ENCODE measurements at places on chromosomes 2 and 18. TPM values are rescaled to one million over a fixed set of nuclear protein-coding genes. Genes with fewer than 3 reads are reported as not detected.

DNA sequence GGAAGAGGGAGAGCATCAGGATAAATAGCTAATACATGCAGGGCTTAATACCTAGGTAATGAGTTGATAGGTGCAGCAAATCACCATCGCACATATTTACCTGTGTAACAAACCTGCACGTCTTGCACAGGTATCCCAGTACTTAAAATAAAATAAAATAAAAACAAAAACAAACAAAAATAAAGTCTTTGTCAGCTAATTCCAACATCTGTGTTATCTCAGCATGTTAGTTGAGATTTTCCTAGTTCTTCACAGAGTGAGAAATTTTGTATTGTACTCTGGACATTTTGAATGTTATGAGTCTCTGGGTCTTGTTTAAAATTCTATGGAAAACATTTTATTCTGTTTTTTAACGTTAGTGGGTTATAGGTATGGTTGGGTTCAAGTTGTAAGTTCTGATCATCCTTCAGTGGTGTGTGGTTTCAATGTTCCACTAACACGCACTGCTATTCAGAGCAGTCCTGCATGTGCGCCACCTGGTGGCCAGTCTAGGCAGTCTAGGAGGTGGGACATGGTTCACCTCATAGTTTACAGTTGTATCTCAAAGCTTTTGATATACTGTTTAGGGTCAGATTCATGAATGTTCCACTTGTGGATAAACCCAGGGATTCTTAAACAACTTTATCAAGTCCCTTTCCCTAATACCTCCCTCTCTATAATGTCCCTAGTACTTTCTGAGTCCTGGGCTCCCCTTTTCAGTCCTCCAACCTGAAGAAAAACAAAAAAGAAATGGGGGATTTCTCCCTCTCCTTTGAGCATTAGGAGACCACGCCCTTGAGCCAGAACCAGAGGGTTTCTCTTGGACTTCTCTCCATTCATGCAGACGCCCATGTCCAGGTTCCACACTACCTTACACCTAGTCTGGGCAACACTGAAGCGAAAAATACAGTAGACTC, 213.4 kb upstream of the GATA6 start:
- DNase-seq = peak; percentile 55

DNA sequence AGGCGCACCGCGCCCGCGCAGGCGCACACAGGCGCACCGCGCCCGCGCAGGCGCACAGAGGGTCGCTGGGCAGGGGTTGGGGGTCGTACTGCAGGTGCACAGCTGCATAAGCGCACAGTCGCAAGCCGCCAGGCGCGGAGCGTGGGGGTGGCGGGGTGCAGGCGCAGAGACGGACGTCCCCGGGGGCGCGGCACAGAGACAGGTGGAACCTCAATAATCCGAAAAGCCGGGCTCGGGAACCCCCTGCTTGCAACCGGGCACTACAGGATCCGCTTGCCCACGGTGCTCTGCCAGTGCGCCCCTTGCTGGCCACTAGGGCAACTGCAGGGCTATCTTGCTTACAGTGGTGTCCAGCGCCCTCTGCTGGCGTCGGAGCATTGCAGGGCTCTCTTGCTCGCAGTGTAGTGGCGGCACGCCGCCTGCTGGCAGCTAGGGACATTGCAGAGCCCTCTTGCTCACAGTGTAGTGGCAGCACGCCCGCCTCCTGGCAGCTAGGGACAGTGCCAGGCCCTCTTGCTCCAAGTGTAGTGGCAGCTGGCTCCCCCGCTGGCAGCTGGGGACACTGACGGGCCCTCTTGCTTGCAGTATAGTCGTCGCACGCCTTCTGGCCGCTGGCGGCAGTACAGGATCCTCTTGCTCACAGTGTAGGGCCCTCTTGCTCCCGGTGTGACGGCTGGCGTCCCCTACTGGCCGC, 34.9 kb downstream of the FAM110C start:
- no peak for DNase-seq

- DNase-seq = no peak
Observed at GRCh38 chr2:44954889-44955592, 13.5 kb downstream of the SIX3 start.

DNA sequence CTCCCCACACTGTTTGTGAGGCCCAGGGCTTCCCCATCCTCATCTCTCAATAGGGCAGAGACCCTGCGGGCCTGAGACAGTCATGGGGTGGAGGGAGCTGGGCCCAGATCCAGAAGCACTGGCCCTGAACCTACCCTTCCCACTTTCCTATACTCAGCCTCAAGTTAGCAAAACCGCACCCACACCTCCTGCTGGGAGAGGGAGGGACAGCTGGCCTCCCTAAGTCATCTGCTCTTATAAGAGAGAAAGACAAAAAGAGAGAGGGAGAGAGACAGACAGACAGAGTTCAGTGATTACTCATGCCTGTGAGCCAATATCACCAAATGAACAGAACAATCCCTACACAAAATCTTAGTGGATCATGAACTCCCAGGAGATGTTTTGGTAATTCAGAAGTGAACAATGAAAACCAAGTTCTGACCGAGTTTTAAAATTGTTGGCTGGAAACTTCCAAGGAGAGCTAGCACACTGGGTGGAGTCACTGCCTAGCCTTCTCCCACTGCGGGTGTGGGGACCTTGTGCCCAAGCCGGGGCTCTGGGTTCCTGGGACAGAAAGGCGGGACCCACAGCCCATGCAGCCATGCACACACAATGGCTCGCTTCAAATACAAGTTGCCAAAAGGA, 130.5 kb downstream of the PXDN start:
- peak; percentile 96 for DNase-seq

DNA sequence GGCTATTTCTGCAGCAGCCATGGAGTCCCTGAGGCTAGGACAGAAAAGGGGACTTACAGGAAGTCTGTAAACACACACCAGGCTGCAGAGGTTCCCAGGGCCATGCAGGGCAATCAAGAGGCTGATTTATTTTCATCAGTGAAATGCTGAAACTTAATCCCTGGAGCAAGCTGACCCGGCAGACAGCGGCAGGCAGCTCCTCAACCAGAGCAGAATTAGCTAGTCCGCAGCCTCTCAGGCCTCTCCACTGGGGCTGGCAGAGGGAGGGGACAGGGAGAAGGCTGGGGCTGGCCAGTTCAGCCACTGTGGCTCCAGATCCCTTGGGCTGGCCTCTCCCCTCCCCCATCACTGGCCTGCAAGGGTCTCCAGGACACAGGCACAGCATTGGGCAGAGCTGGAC, 136.3 kb downstream of the TNS1 start:
- DNase-seq = no peak

The IKZF2 gene
- 3.8 TPM for total RNA-seq

- no peak for DNase-seq
Observed at GRCh38 chr2:236915186-236915585, 170.5 kb upstream of the COPS8 start.

DNA sequence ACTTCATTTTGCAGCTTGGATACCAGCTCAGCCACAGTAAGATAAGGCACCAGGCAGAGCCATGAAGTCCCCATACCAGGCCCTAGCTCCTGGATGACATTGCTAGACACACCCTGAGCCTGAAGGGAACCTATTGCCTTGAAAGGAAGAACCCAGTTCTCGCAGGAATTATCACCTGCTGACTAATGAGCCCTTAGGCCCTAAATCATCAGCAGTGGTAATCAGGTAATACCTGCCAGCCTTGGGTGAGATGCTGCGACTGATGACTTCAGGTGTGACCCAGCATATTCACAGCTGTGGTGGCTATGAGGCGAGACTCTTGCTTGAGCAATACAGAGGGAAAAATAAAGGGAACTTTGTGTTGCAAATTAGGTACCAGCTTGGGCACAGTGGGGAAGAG, 24.9 kb downstream of the CLK1 start:
- DNase-seq = no peak

DNA sequence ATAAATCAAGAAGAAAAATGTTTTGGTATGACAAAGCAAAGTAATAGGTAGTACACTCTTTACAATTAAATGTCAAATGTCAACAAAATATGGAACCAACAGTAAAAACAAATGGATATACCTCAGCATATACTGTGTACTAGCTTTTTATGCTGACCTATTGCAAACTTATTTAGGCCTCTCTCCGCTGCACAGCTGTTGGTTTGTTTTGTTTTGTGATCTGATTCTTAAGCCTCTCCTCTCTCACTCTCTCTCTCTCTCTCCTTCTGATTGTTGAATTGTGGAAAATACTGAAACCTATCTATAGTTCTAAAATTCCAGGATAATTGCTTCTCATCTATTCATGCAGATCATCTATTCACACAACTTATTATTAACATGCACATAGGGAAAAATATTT, 154.9 kb upstream of the ARHGAP28 start:
- no peak for DNase-seq

DNA sequence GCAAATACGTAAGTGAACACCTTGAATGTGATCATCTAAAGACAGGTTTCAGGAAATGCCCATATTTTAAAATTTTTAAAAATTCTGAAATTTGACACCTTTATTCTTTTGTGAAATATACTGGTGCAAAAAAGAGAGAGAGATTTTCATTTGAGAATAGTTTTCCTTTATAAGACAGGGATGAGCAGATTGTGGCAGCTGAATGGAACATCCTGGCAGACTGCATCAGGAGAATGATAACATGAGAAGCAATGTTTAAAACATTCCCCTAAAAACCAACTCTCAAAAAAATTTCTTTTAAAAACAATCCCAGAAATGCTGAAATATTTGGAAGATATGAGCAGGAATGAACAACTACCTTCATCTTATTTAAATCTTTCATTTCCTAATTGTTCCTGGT, 744.8 kb upstream of the ID2 start:
- DNase-seq = no peak

GRCh38 chr18:55376387-55376786, 211.6 kb downstream of the TCF4 start:
- DNase-seq = no peak

DNA sequence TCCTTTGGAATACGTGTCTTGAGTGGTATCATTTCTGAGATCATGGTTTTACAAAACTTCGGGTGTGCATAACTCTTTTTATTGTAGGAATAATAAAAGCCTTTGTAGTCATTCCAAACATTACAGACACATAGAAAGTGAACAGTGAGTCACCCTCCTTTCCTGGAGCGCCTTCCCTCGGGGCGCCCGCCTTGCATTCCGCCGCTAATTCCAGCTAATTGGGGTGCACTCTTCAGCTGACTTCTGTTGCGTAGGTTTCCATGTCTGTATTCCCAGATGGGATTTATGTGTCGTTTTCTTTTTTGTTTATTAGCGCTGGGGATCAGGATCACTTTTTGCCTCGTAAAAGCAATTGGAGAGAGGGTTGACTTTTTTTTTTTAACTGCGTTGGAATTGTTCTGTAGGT, 18.7 kb downstream of the SH3BP4 start:
- DNase-seq = peak; percentile 93

The PPP1CB gene
- total RNA-seq = 168 TPM

Measured in RPMI7951 (cell line).